Hematopoietic multipotent progenitor cell treated with erythropoietin and hydrocortisone succinate and interleukin-3 and kit ligand, for 17 days (in vitro differentiated cells): ENCODE measurements at places on chromosomes 7 and 10.
A peak's percentile ranks its signal among the peaks of the same experiment; 100 is the strongest.

- no peak for DNase-seq
Measured at GRCh38 chr7:17493446-17493845, 195.0 kb downstream of the AHR start.

DNA sequence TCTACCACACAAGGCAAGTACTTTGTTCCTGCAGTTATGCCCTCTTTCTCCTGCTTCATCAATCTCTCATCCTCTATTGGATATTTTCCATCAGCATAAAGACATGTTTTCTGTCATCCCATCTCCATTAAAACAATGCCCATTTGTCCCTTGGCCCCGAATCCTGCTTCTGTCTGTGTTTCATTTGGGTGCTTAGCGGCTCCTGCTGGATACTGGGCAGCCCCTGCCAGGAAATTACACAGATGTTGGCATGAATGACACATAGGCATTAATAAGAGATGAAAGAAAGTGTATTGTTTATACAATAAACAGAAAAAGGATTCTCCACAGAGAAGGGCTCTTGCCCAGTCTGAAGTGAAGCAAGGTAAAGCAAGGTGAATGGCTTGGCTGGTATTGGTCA lies 765.3 kb downstream of the REEP3 start:
- no peak for DNase-seq

GRCh38 chr10:98446151-98446660 lies 529 bp downstream of the HPS1 start:
- DNase-seq: peak; percentile 75

DNA sequence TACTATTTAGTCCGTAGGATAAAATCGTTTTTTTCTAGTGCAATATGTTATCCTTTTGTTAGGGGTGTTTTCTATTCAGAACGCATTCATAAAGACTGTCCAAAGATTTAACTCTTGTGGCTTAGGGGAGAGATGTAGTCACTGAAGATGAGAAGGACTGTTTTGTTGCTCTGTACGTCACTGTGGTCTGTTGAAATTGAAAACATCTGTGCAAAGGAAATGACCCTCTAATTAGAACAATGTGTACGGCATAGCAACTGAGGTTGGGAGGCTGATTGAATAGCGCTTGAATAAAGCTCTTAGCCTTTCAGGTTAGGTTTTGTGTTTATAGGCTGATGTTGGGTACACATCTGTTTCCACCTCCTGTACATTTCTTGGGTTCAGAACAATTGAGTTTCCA lies 453.4 kb upstream of the AKR1E2 start:
- DNase-seq: no peak

- DNase-seq: no peak
Measured at GRCh38 chr10:86657396-86658011, 3.2 kb downstream of the OPN4 start.

DNA sequence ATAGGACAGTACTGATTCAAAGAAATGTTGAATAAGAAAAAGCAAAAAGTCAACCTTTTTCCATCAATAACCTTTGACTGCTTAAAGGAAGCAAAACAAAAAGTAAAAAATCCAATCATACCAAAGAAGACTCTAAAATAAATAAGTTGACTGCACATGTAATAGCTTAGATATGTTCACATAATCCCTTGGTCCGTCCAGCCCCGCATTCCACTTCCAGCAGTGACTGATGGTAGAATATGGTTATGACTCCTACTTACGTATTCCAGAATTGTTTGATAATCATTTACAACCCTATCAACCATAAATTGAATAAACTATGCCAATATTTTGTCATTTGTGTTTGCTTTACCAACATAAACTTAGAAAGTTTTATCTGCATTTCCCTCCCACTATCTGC lies 77.9 kb downstream of the CTNNA3 start:
- no peak for DNase-seq

- no peak for DNase-seq
Measured at GRCh38 chr10:17504547-17505245, 50.3 kb upstream of the ST8SIA6 start.

DNA sequence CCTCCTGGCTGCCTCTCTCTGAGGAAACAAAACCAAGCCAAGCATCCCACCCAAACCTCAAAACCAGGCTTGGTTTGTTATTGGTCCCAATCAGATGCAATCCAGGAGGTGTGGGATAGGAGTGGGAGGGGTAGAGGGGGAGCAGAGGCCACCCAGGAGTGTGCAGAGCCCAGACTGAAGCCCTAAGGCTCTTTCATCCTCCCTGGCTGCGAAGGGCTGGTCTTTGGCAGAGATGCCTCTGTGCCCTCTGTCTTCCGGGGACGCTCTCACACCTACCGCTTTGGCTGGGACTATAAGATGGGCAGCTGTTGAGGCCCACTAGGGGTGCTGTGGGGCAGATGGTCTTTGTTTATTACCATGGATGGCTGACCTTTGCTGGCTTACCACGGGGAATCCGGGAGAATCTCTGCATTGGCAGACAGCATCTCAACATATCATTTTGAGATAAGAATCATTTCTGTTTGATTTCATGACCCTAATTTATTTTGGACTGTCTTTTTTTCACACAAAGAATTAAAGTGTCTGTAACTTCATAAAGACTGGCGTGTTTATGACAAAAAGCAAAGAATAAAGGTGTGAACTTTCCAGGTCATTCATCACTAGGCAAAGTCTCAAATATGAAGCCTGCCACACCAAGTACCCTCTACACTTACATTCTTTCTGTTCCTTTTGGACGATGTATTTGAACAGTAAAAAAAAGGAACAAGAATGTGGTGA lies 6.5 kb upstream of the DENND2A start:
- peak; percentile 51 for DNase-seq

- no peak for DNase-seq
Measured at GRCh38 chr7:19589446-19589845, 119.4 kb downstream of the POLR1F start.

GRCh38 chr10:8104005-8104404 lies 49.5 kb downstream of the GATA3 start:
- no peak for DNase-seq

GRCh38 chr7:45173596-45174327 lies 16.2 kb downstream of the RAMP3 start:
- no peak for DNase-seq

DNA sequence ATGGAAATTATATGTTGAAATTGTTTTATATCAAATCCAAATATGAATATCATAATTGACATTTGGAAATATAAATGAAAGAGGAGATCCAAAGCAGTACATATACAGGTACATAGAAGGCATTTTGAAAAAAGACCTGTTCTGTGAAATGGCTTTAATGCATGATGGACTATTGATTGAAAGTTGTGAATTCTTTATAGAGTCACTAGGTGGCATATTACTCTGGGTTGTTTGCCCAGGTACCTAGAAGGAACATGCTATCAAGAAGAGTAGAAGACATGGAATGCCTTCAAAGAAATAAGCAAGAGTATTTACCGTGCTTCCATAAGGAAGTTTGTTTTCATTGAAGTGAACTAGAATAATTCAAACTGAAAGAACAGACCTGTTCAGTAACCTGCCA lies 160.0 kb upstream of the ANK3 start:
- no peak for DNase-seq

GRCh38 chr10:132575320-132576201 lies 38.0 kb downstream of the INPP5A start:
- DNase-seq: no peak

DNA sequence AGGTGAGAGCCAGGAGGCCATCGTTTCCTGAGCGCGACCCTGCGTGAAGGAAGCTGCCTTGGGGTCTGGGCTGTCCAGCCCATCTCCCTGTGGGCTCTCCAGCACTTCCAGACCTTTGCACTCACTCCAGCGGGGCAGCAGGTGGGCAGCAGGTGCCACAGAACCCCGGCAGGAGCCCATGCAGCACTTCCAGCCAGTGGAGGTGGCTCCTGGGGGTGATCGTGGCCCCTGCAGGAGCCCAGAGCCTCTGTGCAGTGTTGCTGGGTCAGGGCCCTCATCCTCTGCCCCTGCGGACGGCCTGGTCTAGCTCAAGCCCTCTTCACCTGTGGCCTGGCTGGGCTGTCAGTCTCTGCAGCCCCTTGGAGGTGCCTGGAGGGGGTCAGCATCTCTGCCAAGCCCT lies 59.9 kb downstream of the PWWP2B start:
- no peak for DNase-seq

- peak; percentile 55 for DNase-seq
Measured at GRCh38 chr7:135976312-135977006, 700 bp downstream of the MTPN start.

DNA sequence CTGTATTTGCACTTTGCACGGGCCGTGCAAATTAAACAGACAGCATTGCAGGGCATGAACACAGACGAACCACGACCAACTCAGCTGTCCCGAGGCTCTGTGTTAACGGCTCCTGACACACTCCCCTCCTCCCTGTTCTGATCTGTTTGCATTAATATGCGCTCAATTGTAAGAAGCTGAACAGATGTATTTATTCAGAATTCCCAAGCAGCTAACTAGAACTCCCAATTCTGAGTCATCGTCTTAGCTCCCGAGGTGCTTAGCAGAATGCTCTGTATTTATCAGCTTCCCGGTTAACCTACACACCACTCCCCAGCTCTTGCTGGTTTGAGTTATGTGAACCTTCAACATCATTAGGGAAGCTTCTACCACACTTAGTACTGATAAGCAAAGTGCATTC lies 286.4 kb downstream of the PTPRN2 start:
- no peak for DNase-seq

DNA sequence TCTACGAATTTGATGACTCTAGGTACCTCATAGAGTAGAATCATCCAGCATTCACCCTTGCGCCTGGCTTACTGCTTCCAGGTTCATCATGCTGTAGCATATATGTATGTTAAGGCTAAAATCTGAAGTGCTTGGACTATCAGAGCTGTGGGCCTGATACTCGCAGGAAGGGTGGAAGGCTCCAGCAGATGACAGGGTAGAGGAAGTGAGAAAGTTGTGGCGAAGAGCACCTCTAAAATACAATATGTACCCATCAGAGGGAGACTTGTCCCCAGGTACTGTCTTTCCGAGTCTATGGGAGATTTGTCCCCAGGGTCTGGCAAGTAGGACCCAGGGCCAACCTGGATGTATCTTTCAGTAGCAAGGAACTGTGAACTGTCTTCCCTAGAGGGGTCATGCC lies 48.1 kb upstream of the PLEKHA1 start:
- no peak for DNase-seq

- DNase-seq: no peak
Measured at GRCh38 chr10:30834651-30835050, 197.0 kb downstream of the ZNF438 start.

DNA sequence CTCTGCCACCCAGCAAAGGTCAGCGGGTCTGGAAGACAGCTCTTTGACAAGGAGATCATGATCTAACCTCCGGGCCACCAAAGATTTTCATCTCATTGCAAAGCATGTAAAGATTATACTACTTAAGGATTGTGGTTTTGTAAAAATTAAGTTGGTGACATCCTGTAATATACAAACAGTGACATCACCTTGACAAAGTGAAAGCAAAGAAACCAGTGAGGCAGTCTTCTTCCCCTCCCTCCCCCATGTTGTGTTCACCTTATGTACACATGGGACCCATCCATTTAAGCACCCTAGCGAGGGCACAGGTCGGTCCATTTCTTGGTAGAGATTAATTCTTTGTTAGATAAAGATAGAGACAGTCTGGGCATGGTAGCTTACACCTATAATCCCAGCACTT lies 3.9 kb downstream of the MDH2 start:
- no peak for DNase-seq

DNA sequence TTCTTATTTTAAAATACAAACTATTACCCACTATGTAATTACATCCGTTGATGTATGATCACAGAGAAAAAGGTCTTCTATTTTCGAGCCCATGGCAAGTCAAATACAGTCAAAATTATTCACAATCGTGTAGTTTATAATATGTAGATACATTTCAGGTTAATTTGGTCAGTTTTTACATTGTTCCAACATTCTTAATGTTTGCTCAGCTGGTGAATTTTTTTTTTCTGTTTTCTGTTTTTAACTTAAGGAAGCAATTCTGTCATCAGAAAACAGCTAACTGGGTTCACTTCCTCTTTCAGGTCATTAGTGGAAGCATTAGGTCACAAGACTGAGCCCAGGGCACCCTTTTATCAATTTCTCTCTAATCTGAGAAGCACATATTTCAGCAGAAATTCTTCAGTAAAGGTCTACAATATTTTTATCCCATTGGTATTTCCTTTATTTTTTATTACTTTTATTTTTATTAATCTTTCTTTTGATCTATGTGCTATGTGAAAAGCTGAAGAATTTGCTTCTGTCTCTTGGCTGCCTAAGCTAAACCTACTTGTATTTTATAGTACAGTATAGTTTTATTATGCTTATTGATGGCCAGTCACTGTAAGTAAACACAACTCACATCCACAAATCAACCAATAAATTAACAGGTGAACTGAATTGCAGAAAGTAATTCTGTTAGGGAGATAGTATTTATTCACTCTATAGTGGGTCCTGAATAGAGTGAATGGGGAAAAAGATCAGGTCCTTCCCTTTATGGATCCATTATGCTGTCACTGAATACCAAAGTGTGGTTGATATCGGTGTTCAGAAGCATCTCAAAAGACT lies 84.6 kb downstream of the ICA1 start:
- DNase-seq: peak; percentile 25

- DNase-seq: no peak
Measured at GRCh38 chr10:131852176-131852822, 48.5 kb upstream of the PPP2R2D start.

- peak; percentile 7 for DNase-seq
Measured at GRCh38 chr7:111730476-111731300, 168.4 kb upstream of the IMMP2L start.

DNA sequence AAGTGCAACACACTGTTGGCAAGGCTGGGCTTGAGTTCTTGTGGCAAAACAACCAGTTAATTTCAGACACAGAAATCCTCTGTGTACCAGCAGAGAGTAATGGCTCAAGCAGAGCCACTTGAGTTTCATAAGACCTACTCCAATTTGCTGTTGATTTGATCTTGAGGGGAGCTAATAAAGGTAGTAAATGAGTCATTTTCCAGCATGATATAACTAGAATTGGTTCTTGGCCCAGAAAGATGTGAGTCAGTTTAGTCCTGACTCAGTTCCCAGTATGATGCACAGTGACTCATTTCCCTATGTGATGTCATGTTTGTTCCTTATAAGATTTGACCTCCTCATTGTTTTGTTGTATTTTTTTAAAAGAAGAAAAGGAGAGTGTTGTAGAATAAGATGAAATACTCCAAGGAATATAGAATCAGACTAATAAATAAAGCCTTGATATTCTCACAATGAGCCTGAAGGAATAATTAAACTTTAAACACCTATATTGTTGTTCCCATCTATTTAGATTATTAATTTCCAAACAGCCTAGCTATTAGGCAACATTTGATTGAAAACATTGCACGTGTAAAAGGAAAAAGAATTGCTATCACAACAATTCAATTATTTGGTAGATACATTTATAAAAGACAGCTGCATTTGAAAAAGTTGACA lies 186.2 kb downstream of the REEP3 start:
- DNase-seq: peak; percentile 37

- DNase-seq: no peak
Measured at GRCh38 chr10:66318761-66319160, 607.1 kb upstream of the LRRTM3 start.

DNA sequence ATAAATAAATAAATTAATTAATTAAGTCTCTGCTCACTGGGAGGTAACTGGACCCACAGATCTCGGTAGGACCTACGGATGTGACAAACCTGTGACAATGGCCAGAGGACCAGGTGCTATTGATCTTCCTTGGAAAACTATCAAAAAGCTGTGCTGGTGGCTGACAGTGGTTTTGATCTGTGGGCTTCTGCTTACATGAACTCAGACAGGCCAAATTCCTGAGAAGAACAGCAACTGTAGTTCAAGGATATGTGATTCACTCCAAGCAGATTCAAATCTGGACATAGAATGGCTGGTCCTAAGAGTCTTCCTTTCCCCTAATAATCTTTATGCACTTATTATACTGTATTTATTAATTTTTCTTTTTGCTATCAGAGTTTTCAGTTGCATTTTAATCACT lies 80.0 kb downstream of the ATXN7L1 start:
- no peak for DNase-seq
